ENCODE measurements at places on chromosomes 12 and 14.

DNA sequence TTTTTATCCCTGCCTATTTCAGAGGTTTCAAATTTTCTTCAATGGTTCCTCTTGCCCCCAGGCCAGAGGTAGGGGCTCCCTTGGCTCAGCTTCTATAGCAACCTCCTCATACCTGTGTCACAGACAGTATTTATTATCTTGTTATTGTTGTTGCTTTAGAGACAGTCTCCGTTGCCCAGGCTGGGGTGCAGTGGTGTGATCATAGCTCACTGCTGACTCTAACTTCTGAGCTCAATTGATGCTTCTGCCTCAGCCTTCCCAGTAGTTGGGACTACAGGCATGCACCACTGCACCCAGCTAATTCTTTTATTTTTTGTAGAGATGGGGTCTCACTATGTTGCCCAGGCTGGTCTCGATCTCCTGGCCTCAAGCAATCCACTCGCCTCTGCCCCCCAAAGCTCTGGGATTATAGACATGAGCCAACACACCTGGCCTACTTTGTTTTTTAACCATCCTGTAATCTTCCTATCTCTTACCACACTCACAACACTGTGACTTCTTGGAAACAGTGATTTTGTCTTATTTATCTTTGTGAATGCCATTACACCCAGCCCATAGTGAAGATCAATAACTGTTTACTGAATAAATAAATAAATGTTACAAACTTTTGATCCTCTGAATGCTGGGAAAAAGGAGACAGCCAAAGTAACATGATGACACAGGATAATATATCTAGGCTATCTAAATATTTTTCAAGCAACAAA lies 95.9 kb downstream of the PHLDA1 start:
- no peak overlapping the region for H3K27ac ChIP-seq
- H3K4me3 ChIP-seq = no peak overlapping the region
- no peaks in the 10 kb centered on the region for H3K4me1 ChIP-seq
- H3K27me3 ChIP-seq = no peaks in the 10 kb centered on the region
- H3K36me3 ChIP-seq = no peaks in the 10 kb centered on the region
- DNase-seq = no peak

DNA sequence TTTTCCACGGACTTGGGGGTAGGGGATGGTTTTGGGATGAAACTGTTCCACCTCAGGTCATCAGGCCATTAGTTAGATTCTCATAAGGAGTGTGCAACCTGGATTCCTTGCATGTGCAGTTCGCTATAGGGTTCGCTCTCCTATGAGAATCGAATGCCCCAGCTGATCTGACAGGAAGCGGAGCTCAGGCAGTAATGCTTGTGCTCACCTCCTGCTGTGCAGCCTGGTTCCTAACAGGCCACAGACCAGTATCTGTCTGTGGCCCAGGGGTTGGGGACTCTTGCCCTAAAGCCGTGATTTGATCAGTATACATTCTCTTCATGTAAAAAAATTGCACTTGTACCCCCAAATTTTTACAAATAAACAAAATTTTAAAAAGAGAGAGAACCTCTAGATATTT lies 219.4 kb upstream of the CPNE8 start:
- peaks cover 12% of the 10 kb centered on the region for H3K4me1 ChIP-seq
- H3K4me3 ChIP-seq = no peak overlapping the region
- no peak for DNase-seq
- no peaks in the 10 kb centered on the region for H3K36me3 ChIP-seq
- no peak overlapping the region for H3K27ac ChIP-seq

DNA sequence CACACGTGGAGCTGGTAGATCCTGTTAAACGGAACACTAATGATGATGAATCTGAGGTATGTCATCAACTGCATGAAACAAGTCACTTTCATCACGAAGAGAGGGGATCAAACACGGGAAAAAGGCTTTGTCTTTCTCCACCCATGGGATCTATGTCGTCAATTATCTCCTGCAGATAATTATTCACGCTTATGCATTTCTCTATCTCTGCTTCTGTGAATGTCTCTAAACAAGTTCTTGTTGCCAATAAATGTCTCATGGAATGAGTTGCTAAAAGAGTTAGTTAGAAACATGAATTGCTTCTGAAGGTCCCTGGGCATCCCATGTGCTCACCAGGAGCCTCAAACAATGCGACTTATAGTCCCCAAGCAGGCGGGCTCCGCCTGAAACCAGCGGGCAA lies 1228.2 kb upstream of the TMEM132C start:
- no peak for DNase-seq
- no peaks in the 10 kb centered on the region for H3K4me1 ChIP-seq
- H3K27ac ChIP-seq = no peak overlapping the region
- no peak overlapping the region for H3K4me3 ChIP-seq
- H3K36me3 ChIP-seq = no peaks in the 10 kb centered on the region

DNA sequence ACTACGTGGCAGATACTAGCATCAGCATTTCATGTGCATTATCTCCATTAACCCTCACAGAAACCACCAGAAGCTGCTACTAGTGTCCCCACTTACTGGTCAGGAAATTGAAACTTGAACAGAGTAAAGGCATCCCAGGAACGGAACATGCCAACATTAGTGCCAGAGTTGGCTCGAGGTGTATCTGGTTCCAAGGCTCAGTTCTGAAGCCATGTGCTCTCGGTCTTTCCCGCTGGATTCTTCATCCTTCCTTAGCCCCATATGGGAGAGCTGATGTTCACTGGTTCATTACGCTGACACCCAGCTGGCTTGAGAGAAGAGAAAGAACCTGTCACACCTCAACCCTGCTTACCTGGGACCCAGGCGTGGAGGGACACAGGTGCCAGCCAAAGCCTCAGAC lies 91.5 kb downstream of the TBX5 start:
- no peak overlapping the region for H3K4me3 ChIP-seq
- H3K27me3 ChIP-seq = no peaks in the 10 kb centered on the region
- no peaks in the 10 kb centered on the region for H3K36me3 ChIP-seq
- H3K4me1 ChIP-seq = no peaks in the 10 kb centered on the region
- H3K27ac ChIP-seq = no peak overlapping the region

GRCh38 chr12:64621257-64621942 lies 11.1 kb downstream of the RASSF3 start:
- no peaks in the 10 kb centered on the region for H3K36me3 ChIP-seq
- no peak for DNase-seq

- H3K4me3 ChIP-seq = no peak overlapping the region
- H3K4me1 ChIP-seq = peaks cover 2% of the 10 kb centered on the region
- no peaks in the 10 kb centered on the region for H3K27me3 ChIP-seq
- DNase-seq = no peak
- H3K36me3 ChIP-seq = no peaks in the 10 kb centered on the region
Observed at GRCh38 chr12:46430340-46430948, 57.9 kb upstream of the SLC38A2 start.

DNA sequence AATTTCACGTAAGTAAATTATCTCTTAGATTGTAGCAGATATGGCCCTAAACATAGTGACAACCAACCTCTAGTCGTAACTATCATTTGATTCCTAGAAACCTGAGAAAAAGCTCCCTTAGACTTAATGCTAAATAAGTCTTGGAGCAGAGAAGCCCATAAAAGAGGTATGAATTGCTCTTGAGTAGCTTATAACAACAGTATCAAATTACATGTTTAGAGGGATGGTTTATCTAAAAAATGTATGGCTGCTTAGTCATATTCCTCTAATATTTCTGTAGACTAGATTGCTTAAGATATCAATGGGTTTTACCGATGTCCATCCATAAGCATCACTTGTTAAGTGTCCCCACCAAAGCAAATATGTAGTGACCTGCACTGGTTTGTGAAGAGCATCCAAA lies 259.7 kb downstream of the NELL2 start:
- peaks cover 20% of the 10 kb centered on the region for H3K4me1 ChIP-seq
- H3K36me3 ChIP-seq = no peaks in the 10 kb centered on the region
- DNase-seq = no peak
- H3K27ac ChIP-seq = no peak overlapping the region

GRCh38 chr12:19763488-19763887 lies 324.2 kb downstream of the AEBP2 start:
- no peaks in the 10 kb centered on the region for H3K27me3 ChIP-seq
- DNase-seq = no peak
- H3K27ac ChIP-seq = no peak overlapping the region
- no peaks in the 10 kb centered on the region for H3K36me3 ChIP-seq

DNA sequence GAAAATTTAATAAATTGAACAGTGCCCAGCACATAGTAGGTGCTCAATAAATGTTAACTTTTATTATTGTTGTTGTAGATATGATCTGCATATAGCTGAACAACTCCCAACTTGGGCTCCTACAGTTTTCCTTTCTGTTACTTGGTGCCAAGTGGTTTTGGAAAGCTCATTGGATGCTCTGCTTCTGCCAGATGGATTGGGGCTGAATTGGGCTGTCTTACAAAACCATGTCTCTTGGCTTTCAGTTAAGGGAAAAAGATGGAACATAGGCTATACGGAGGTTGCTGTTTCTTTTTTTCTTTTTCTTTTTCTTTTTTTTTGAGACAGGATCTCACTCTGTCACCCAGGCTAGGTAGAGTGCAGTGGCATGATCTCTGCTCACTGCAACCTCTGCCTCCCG lies 140.7 kb upstream of the PWP1 start:
- DNase-seq = no peak
- H3K36me3 ChIP-seq = no peaks in the 10 kb centered on the region
- no peak overlapping the region for H3K4me3 ChIP-seq
- H3K4me1 ChIP-seq = no peaks in the 10 kb centered on the region
- no peaks in the 10 kb centered on the region for H3K27me3 ChIP-seq

DNA sequence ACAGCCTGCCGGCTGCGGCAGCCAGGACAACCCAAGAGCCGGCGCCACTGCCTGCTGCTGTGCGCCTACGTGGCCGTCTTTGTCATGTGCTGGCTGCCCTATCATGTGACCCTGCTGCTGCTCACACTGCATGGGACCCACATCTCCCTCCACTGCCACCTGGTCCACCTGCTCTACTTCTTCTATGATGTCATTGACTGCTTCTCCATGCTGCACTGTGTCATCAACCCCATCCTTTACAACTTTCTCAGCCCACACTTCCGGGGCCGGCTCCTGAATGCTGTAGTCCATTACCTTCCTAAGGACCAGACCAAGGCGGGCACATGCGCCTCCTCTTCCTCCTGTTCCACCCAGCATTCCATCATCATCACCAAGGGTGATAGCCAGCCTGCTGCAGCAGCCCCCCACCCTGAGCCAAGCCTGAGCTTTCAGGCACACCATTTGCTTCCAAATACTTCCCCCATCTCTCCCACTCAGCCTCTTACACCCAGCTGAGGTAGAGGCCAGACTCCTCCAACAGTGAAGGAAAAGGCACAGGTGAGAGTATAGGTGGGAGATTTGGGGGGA lies 10.3 kb downstream of the ZBTB39 start:
- no peaks in the 10 kb centered on the region for H3K27me3 ChIP-seq
- no peak for DNase-seq
- no peak overlapping the region for H3K4me3 ChIP-seq
- no peak overlapping the region for H3K27ac ChIP-seq

GRCh38 chr14:86852530-86852929 lies 1140.5 kb downstream of the GALC start:
- no peak overlapping the region for H3K27ac ChIP-seq
- H3K27me3 ChIP-seq = no peaks in the 10 kb centered on the region
- H3K4me3 ChIP-seq = no peak overlapping the region
- no peaks in the 10 kb centered on the region for H3K36me3 ChIP-seq
- H3K4me1 ChIP-seq = no peaks in the 10 kb centered on the region
- no peak for DNase-seq

DNA sequence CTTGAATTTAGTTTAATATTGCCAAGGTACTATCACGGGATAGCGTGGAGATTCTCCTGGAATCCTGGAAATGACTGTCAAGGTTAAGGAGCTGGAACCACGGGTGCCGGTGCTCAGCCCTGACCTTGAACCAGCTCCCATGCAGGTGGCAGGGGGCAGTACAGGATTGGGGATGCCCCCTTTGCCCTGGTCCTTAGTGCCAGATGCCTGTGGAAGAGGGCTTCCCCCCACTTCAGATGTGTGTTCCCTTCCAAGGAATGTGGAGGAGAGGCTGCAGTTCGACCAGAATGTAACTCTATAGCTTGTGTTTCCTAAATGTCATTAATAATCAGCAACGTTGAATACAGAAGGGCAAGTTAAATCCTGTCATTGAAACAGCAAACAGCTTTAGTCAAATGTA lies 258.9 kb downstream of the VRK1 start:
- no peaks in the 10 kb centered on the region for H3K27me3 ChIP-seq
- H3K27ac ChIP-seq = no peak overlapping the region
- no peak for DNase-seq
- no peaks in the 10 kb centered on the region for H3K36me3 ChIP-seq

GRCh38 chr12:25723921-25724491 lies 170.9 kb upstream of the LMNTD1 start:
- H3K27ac ChIP-seq = no peak overlapping the region
- no peaks in the 10 kb centered on the region for H3K27me3 ChIP-seq
- no peak for DNase-seq
- H3K4me3 ChIP-seq = no peak overlapping the region
- H3K4me1 ChIP-seq = peaks cover 1% of the 10 kb centered on the region
- H3K36me3 ChIP-seq = no peaks in the 10 kb centered on the region

- H3K4me1 ChIP-seq = no peaks in the 10 kb centered on the region
- no peak overlapping the region for H3K27ac ChIP-seq
- H3K27me3 ChIP-seq = no peaks in the 10 kb centered on the region
- peaks cover 22% of the 10 kb centered on the region for H3K36me3 ChIP-seq
Observed at GRCh38 chr14:104999361-104999760, 13.8 kb downstream of the CLBA1 start.

DNA sequence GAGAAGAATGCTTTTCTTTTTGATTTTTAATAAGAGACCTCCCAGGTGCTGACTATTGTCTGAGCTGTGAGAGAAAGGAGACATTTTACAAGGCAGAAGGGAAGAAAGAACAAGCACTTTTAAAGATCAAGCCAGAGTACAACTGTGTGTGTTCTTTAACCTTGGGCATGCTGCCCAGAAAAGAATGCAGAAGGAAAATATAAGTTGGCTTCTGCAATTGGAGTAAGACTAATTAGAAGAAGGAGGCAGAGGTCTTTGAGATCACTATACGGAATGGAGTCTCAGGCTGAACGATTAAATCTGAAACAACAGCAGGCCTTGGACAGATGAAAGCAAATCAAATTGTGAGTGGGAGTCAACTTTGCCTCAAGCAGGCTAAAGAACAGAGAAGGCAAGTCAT lies 230.5 kb downstream of the ATP23 start:
- no peak for DNase-seq
- no peaks in the 10 kb centered on the region for H3K36me3 ChIP-seq
- H3K4me3 ChIP-seq = no peak overlapping the region
- no peaks in the 10 kb centered on the region for H3K27me3 ChIP-seq
- no peaks in the 10 kb centered on the region for H3K4me1 ChIP-seq

- H3K27me3 ChIP-seq = no peaks in the 10 kb centered on the region
- H3K27ac ChIP-seq = no peak overlapping the region
Observed at GRCh38 chr12:29306266-29306665, 74.7 kb downstream of the ERGIC2 start.

- peaks cover 25% of the 10 kb centered on the region for H3K4me1 ChIP-seq
- H3K36me3 ChIP-seq = no peaks in the 10 kb centered on the region
- no peak overlapping the region for H3K4me3 ChIP-seq
- no peak for DNase-seq
Observed at GRCh38 chr14:100019156-100019744, 46.0 kb upstream of the EVL start.

All from neuronal stem cell (in vitro differentiated cells).